Naive thymus-derived CD8-positive, alpha-beta T cell (primary cell): ENCODE measurements at places on chromosomes 1 and 21.

- no peak for DNase-seq
Measured at GRCh38 chr21:45112371-45112770, 38.0 kb downstream of the ADARB1 start.

DNA sequence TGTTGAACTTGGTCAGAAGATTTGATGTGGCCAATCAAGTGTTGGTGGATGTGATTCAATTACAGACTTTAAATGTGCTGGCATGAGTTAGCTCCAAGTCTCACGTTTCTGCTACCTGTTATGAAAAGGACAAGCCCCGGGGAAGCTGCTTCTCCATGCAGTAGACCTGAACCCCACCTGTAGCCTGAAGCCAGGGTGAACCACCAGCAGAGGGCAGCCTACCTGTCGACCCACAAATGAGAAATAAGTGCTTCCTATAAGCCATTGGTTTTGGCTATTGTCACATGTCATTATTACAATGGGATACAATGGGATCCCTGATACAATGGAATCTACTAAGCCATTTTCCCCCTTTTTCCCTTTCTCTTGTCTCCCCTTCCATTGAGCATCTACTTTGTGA lies 230.2 kb downstream of the PRDM2 start:
- no peak for DNase-seq

DNA sequence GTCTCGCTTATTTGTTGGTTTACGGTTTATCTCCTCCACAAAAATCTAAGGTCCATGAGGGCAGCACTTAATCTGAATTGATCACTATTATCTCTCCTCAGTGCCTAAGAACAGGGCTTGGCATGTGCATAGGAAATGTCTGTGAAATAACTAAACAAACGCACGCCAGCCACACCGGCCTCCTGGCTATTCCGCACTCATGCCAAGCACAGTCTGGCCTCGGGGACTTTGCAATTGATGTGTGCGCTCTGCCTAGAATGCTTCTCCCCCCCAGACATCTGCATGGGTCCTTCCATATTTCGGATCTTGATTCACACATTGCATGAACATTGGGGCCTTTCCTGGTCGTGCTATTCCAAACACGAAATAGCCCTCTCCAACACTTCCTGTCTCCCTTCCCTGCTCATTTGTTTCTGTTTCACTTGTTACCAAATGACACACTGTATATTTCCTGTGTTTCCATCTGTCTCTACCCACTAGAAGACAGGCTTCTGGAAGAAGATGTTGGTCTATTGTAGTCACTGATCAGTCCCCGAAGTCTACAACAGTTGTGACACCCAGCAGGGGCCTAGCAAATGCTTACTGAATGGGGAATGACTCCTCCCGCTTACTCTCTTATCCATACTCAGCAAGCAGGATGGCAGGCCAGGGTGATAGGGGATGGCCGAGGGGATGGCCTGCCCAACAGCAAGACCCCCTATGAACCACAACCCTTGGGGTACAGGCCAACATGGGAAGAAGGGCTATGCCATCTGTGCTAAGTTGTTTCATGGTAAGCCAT lies 93.9 kb downstream of the GLIS1 start:
- DNase-seq: peak; percentile 26

DNA sequence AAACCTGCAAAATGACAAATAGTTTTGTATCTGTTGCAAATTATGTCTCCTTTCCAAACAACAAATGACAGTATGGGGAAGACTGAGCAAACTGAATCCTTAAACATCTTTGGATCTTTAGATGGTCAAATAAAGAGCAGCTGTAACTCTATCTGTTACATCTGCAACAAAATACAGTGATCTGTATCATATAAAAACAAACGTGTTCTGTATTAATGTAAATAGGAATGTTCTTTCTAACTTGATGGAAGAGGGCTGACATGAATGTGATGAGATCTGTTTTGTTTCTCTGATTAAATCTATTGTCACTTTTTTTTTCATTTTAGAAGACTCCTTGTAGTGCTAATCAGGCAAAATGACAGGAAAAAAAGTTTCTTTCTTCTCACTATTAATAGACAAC lies 159.5 kb downstream of the GPATCH2 start:
- no peak for DNase-seq

GRCh38 chr1:94898491-94899385 lies 28.2 kb downstream of the CNN3 start:
- DNase-seq: no peak

- no peak for DNase-seq
Measured at GRCh38 chr1:184049836-184050468, 1.6 kb upstream of the TSEN15 start.

GRCh38 chr1:65119951-65120350 lies 28.1 kb upstream of the AK4 start:
- no peak for DNase-seq

DNA sequence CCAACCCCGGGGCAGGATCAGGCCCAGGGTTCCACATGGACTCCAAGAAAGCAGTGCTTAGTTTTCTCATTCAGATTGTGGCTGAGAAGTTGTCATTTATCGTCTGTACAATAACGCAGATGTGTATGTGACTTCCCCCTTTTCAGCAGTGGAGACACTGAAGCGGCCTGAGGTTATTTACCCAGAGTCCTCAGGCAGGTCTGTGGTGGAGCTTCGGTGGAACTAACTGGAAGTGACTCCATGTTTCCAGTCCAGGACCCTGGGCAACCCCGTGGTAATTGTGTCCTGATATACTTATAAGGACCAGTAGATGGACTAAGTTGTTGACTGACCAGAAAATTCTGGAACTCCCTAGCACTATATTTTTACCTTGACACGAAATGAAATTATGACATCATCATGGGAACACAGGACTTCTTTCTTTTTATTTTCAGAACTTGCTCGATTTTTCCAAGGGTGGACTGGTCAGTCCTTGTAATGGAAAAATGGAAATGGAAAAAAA lies 1.0 kb upstream of the IER5 start:
- DNase-seq: peak; percentile 16

GRCh38 chr1:6984986-6985385 lies 199.7 kb downstream of the CAMTA1 start:
- no peak for DNase-seq

- DNase-seq: no peak
Measured at GRCh38 chr21:24115141-24115540, 1492.1 kb downstream of the MRPL39 start.

GRCh38 chr1:156439036-156439776 lies 61.4 kb downstream of the MEF2D start:
- no peak for DNase-seq

DNA sequence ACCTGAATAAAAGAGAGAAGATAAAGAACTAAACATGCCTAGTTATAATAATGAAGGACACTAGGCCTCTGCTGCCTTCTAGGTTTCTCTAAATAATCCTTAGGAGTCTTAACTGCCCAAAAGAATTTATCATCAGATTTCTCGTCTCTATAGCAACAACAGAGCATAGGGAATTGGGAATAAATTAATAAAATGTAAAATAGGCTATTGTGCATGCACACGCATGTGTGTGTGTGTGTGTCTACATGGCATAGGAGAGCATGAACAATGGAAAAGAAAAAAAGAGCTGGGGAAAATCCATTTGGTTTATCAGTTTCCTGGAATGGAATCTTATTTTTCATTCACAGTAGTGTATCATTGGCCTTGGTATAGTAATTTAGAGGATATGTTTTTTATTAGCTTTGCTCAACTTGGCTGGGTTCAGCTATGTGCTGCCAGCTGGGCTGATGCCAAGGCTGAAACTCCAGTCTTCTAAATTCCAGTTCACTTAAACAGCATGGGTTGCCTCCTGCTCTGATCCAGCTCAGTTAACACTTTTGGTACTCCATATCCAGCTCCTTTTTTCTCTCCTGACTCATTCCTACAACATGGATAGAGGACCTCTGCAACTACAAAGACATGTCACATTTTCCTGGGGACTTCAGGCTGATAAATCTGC lies 80.6 kb upstream of the SLFNL1 start:
- DNase-seq: no peak

- DNase-seq: no peak
Measured at GRCh38 chr1:207830788-207831187, 78.9 kb downstream of the CD46 start.

DNA sequence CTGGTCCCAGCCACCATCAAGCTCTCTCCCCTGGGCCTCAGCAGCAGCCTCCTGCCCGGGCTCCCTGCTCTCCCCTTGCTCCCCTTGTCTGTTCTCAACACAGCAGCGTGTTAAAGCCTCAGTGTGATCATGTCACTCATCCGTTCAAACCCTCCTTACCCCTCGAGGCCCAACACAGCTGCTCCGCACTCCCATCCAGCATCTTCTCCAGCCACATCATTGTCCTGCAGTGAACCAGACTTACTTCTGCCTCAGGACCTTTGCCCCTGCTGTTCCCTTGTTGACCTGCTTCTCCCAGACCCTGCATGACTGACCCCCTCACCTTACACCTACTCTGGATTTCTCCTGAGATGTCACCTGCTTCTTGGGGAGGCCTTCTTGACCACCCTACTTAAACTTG lies 13.3 kb downstream of the CDK18 start:
- no peak for DNase-seq

- DNase-seq: no peak
Measured at GRCh38 chr1:243746751-243747150, 103.3 kb downstream of the AKT3 start.
